ENCODE measurements at places on chromosomes 16 and 17.

DNA sequence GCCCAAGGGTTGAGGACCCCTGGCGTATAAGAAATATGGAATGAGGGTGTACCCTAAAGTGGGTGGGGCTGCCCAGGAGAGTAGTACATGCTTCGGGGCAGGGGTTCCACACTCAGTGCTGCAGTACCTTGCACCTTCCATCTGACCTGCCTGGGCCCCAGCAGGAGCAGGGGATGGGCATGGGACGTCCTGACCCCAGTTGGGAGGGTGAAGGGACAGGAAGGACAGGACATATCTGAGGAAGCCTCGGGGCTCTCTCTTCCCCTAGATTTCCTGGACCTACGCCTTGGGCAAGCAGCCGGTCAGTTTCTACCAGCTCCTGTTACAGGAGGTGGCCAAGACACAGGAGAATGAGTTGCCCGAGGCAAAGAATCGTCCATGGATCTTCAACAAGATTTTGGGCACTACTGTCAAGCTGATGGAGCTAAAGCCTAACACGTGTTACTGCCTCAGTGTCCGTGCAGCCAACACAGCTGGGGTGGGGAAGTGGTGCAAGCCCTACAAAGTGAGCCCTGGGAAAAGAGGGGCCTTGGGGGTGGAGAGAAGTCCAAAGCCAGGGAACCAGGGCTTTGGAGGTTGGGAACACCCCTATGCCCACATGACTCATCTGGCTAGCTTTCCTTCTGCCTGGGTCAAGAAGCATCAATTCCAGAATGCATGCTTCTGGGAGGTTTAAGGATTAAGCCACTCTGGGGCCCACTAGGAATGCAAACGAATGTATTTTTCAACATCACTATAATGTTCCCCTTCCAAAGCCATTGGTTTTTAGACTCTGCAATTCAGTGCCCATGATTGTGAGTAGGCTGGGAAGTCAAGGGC, 7.9 kb downstream of the FNDC8 start:
- ATAC-seq, result no peak

GRCh38 chr17:42519546-42520491, 16.2 kb upstream of the NAGLU start:
- peak; percentile 79 for ATAC-seq

GRCh38 chr16:81066681-81067080, 10.4 kb downstream of the C16orf46 start:
- ATAC-seq, result no peak

GRCh38 chr16:87052506-87052905, 264.7 kb downstream of the C16orf95 start:
- ATAC-seq, result no peak

GRCh38 chr17:1890758-1891450, 61.1 kb downstream of the RPA1 start:
- ATAC-seq, result no peak

DNA sequence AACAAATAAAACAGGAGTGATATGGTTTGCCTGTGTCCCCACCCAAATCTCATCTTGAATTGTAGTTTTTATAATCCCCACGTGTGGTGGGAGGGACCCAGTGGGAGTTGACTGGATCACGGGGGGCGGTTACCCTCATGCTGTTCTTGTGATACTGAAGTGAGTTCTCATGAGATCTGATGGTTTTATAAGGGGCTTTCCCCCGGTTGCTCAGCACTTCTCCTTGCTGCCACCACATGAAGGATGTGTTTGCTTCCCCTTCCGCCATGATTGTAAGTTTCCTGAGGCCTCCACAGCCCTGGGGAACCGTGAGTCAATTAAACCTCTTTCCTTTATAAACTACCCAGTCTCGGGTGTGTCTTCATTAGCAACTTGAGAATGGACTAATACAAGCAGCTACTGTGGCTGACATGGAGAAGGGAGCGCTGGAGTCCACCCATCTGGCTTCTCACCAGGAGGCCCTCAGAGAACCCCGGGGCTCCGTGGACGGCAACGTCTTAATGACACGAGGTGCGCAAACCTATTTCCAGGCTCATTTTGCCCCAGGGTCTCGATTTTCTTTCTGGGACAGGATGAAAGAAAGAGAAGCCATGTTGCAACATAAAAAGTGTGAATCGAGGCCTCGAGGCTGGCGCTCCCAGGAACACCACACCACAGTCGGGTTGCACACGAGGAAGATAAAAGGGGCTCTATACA, 129.5 kb downstream of the DYNLRB2 start:
- no peak for ATAC-seq

GRCh38 chr17:60077672-60078519, 825 bp downstream of the HEATR6 start:
- peak; percentile 31 for ATAC-seq

GRCh38 chr17:62755141-62755851, 52.8 kb downstream of the MARCHF10 start:
- no peak for ATAC-seq

DNA sequence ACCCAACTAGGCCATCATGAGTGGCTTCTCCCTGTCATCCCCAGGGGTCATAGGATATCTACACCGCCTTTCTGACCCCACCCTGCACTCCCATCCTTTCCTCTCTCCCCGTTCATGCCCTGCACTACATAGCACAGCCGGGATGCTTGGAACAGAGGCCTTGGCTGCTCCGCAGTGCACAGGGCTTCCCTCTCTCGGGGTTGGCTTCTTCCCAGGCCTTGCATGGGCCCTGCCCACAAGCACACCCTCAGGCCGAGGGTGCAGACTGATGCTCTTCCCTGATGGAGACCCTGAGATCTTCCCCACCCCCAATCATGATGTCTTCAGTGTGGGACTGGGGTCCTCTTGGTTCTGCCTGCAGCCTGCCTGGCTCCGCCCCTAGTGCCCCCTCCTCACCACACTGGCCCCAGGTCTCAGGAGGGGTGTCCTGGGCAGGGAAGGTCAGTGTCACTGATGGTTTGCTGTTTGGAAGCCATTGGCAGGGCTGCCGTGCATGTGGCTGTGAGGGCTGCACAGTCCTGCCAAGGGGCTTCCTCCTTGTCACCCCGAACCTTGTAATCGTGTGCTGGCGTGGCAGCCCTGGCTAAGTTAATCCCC, 14.3 kb upstream of the NAGLU start:
- no peak for ATAC-seq

- ATAC-seq, result peak; percentile 51
These were observed 26.6 kb downstream of the GOSR2 start for GRCh38 chr17:46949291-46950174.

- ATAC-seq, result no peak
These were observed 14.0 kb upstream of the KRT222 start for GRCh38 chr17:40678902-40679522.

GRCh38 chr16:58054289-58054688, 28.7 kb downstream of the MMP15 start:
- no peak for ATAC-seq

GRCh38 chr17:80018917-80019651, 16.6 kb downstream of the TBC1D16 start:
- ATAC-seq, result no peak

DNA sequence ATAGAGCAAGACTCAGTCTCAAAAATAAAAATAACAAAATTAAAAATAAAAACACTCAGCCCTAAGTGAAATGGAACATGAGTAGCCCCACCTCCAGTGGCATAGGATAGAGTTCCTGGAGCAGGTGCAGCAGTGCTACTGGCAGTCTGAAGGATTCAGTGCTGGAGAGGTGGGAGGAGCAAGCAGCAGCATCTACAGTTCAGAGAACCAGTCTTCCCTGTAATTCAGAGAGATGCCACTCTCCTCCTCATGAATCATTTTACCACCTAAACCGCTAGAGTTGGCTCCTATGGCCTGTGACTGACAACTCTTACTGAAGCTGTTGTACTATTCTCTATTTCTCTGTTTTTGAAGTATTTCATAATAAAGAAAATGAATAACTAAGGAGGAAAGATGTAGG, 56.0 kb upstream of the SMURF2 start:
- no peak for ATAC-seq

DNA sequence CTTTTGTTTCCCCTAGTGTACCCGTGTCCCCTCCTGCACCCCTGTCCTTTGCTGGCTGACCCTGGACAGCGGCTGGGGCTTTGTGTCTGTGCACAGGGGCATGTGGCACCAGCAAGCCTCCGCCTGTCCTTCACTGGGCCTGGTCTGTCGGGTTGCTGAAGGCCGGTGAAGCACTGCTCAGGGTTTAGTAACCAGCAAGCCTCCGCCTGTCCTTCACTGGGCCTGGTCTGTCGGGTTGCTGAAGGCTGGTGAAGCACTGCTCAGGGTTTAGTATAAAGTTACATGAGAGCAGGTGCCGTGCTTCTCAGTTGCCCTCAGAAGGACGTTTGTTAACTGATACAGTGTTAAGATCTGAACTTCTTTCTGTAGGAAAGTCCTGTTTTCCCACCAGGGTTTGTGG, 33.8 kb downstream of the DEF8 start:
- ATAC-seq, result no peak

DNA sequence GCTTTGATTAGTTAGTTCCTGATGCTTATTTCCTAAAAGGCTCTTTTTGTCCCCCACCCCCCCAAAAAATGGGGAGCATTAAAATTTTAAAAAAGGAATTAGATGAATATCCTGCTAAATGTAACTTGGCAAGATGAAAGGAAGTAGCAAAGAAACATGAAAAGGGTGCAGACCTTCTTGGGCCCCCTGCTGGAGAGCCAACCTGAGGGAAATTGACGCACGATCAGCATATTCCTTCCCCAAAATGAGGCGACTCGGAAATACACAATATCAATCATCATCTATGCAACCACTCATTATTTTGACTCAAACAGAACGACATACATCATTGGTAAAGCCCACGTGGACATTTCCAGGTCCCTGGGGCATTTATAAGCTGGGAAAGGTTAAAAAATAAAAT, 59.7 kb downstream of the GRIN2A start:
- ATAC-seq, result no peak

GRCh38 chr16:48627148-48627547, 17.2 kb upstream of the N4BP1 start:
- ATAC-seq, result no peak

- no peak for ATAC-seq
These were observed 124.2 kb upstream of the N4BP1 start for GRCh38 chr16:48734220-48734619.

- ATAC-seq, result peak; percentile 98
These were observed 236.3 kb downstream of the KCNJ2 start for GRCh38 chr17:70405492-70406220.

- ATAC-seq, result no peak
These were observed 120.9 kb downstream of the MRM1 start for GRCh38 chr17:36722121-36722902.

All from SK-N-SH treated with all-trans-retinoic acid at 6 μM for 48 hours (cell line).